ENCODE measurements at places on chromosomes 4 and X.

GRCh38 chr4:94338681-94339351 is 3.8 kb downstream of the HPGDS start:
- DNase-seq, result no peak

- DNase-seq, result no peak
Measured at GRCh38 chr4:11409632-11410031, 19.1 kb downstream of the HS3ST1 start.

DNA sequence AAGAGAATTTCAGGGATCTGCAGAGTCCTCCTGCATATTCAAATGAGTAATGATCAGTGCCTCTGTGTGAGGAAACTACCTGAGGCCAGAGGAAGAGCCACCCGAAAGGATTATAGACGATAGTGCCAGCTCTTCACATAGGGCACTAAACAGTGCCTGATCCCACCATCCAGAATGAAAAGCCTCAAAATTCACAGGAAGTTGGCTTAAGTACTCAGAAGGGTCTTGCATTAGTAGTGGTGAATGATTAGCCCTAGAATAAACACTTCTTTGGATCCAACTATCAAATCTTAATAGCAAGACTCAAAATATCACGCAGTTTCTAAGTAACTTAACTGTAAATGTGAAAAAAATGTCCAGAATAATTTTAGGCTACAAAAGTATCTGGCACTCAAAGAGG is 324.4 kb downstream of the ZNF674 start:
- no peak for DNase-seq

- no peak for DNase-seq
Measured at GRCh38 chr4:138310991-138311390, 68.8 kb upstream of the SLC7A11 start.

DNA sequence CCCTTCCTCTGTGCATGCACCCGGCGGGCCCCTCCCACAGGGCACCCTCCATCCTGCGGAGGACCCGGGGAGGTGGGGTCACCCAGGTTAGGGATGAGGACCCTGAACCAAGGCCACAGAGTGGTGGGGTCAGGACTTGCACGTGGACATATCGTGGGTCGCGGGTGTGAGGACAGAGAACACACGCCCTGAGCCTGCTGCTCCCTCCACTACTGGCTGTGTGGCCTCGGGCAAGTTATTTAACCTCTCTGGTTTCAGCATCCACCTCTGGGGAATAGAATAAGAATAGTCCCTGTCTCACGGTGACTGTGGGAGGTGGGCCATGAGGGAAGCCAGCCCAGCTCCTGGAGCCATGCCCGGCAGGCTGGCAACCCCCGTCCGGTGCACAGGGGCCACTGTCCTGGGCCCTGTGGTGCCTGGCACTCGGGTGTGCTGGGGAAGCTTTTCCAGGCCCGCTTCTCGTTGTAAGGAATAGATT is 5.1 kb downstream of the PSAPL1 start:
- DNase-seq, result no peak

GRCh38 chrX:41619221-41619620 is 69.6 kb upstream of the GPR34 start:
- DNase-seq, result no peak
